ENCODE measurements at places on chromosomes 4 and X.

- no peak for DNase-seq
These were observed 292.2 kb downstream of the NLGN4X start for GRCh38 chrX:5936438-5936837.

DNA sequence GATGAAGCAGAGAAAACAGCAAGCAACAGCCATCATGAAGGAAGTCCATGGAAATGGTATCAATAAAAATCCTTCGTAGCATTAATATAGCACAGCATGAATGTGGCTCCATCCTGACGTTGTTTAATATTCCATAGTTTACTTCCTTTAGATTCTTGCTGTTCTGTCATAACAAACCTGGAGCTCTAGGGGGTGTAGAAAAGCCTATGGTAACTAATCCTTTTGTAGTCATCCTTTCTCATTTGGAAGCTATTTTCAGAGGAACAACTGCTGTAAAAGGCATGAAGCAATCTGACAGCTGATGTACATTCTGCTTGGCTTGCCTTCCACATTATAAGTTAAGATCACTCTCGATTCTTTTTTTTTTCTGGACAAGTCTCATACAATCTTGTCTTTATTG is 914 bp downstream of the MYOZ2 start:
- DNase-seq = no peak

DNA sequence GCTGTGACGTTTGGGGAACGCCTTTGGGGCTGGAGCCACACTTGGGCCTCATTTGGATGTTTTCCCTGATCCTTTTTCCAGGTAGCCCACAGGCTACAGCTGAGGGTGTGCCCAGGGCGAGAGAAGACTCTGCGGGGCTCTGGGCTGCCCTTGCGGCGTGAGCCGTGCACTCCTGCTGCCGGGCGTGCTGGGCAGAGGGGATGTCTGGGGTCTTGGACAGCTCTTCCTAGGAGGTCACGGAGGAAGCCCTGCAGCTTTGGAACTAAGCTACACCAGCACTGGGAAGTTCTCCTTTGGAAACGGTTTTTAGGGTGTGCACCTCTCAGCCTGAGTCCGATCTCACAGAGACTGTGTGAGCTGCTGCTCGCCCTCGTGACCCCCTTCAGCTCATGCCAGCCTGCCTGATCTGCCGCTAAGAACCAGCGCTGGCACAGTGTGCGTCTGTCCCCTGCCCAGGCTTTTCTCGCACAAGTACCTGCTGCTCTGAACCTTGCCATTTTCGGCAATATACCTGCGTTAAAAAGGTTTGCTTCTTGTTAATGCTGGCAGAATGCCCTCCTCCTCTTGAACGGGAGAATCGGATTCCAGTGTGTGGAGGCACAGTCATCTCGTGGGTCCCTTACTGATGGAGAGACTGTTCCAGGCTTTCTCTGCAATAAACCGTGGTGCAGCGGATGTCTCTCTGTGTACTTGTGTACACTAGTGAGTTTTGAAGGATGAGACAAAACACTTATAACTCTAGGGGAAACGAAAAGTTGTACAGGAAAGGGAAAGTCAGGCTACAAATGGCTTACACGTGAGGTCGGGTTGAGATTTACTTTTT is 14.3 kb downstream of the MSANTD1 start:
- DNase-seq = no peak

DNA sequence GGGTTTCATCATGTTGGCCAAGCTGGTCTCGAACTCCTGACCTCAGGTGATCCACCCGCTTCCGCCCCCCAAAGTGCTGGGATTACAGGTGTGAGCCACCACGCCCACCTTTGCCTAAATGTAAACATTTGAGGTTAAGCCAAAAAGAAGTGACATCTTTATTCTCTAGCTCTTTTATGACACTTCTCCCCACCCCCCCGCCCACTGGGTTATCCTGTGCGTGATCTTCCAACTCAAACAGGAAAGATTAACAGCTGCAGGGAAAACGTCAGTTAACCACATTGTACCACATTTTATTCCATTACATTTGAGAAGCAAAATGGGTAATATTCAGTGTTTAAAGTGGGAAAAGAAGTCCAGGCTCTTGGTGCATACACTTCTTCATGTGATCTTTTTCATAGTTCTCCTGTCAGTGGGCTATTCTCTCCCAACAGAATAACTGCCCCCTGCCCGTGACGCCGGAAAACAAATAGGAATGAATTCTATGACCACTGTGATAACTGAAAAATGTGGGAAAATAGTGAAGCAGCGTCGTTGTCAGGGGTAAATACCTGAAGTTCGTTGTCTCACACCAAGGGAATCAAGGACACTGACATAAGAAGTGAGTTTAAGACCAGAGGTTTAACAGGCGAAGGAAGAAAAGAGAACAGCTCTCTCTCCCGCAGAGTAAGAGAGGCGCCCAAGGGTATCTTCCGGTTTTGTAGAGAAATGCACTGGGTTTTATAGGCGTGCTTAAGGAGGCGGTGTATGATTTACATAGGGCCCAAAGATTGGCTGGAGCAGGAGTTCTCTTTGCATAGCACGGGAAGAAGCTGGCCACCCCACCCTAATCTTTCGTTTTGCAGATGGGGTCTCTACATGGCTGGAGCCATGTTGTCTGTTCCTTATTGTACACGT is 9.7 kb upstream of the SRD5A3 start:
- no peak for DNase-seq

DNA sequence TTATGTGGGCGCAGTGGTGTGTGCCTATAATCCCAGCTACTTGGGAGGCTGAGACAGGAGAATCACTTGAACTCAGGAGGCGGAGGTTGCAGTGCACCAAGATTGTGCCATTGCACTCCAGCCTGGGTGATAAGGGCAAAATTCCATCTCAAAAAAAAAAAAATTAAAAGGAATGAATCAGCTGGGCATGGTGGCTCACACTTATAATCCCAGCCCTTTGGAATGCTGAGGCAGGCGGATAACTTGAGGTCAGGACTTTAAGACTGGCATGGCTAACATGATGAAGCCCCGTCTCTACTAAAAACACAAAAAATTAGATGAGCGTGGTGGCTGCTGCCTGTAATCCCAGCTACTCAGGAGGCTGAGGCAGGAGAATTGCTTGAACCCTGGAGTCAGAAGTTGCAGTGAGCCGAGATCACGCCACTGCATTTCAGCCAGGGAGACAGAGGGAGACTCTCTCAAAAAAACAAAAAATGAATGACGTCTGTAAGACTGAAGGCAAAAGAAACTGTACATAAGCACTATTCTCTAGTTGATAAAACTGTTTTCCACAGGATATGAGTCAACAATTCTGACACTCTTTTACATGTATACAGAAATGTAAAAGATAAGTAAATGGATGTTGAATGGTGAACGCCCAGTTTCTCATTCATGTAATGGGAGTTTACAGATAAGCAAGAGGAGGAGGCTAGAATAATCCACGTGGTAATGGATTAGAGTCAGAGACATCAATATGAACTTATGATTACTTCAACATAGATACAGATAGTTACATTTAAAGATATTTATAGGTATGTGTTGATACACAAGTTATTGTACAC is 22.2 kb downstream of the CENPC start:
- DNase-seq = no peak

DNA sequence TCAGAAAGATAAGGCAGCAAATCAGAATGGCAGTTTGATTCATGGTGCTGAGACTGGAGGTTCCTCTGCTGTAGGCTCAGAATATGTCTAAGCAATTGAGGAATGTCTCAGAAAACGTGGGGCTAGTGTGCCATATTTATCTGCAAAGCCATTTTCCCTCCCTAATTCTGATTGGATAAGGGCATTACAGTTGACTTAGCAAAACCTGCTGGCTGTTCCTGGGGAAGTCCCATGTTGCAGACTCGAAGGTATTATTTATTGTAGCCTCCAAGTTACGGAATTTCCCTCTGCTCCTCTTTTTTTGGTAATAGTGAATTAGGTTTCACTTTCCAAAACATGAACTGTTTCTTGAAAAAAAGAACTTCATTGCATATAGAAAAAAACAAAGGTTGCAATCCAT is at the start of gene CXCL10:
Gene CXCL10, minus strand, starts transcription at position 109 of the 400 bp plus-strand sequence. Its CDS starts 66 bp downstream, at position 43.
- DNase-seq = no peak

- DNase-seq = no peak
These were observed 8.7 kb upstream of the TADA2B start for GRCh38 chr4:7034262-7035081.

DNA sequence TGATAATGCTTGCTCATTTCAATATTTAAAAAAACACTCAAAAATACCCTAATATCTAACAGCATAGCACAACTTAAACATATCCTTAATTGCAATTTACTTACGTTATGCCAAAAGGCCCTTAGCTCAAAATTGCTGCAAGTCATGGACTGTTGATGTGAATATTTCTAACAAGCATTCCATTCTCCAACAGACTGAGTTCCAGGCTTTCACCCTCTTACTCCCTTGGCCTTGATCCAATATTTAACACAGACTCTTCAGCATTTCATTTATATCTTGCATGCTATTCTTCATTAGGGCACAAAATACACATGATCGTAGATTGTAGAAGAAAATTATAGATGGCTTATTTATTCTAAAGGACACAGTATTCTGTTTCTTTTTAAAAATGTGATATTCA is 96.5 kb downstream of the RNF150 start:
- DNase-seq = no peak

- DNase-seq = no peak
These were observed 51.5 kb upstream of the ARHGAP24 start for GRCh38 chr4:85423431-85423830.

DNA sequence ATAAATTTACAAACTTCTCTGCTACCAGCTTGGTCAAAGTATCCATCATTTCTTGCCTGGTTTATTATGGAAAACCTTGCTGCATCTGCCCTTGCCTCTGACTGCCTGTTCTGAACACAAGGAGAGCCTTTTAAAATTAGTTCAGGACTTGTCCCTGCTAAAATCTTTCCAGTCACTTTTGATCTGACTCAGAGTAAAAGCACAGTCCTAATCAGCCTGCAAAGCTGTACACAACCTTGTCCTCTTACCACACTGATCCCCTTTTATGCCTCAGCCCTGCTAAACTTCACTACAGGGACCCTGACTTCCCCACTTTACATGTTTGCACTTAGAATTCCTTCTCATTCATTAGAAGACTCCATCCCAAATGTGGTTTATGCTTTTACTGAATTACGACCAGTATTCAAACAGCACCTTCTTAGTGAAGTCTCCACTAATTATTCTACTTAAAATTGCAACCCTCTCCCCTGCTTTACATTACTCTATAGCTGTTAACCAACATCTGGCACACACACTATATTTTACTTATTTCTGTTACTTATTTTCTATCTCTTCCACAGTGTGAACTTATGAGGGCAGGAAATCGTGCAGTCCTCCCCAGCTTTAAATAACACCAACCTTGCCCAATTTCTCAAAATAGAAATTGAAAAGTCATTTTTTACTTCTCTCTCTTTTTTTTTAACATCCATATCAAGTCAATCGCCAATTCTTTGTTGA is 6.3 kb downstream of the GABRA4 start:
- DNase-seq = no peak

- DNase-seq = no peak
These were observed 16.1 kb downstream of the RNF4 start for GRCh38 chr4:2484993-2485392.

DNA sequence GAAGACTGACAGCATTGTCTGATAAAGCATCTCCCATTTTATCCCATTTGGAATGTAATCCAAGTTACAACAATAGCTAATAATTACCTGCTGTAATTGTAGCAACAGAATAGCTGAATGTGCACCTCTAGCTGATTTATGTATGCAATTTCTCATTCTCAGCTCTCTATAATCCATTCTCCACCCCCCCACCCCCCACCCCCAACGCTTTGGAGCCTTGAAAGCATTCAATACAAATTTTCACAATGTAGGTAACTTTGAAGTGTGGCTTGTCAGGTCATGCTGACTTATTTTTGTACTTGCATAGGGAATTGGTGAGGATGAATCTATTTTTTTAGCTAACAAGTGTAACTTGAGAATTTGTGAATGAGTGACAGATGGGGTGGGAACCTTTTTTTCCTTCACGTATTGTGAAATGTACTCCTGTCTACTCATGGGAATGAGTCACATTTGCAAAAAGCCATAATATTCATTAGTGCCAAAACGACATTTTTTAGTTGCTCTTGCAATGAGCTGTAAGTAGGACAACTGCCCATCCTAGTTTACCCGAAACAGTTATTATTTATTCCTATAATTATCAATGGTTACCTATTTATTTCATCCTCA is 159.3 kb downstream of the PALLD start:
- DNase-seq = no peak

DNA sequence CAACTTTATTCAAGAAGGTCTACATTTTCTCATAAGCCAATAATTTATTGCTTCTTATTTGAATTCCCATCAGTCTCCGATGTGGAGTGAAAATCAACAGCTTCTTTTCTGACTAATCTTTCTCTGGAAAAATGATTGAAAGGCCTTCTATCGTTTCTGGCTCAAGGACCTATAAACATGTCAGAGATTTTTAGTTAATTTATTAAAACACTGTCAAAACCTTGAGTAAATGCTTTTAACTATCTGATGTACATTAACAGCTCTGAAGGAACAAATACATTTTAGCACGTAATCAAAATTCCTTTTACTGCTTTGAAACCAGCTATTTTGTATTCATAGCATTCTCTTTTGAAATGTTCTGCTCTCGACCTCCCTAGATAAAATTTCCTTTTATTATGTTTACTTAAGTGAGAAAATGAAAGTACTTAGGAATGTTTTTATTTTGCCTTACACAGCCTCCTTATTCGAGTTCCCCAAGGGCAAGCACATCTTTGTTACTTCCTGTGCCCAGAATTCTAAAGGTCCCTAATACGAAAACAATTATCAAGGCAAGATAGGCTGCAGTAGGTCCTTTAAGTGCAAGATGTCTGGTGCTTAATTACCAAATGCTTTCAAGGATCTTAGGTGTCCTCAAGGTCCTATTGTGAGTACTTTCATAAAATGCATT is 3.1 kb upstream of the ZFX start:
- DNase-seq = no peak

DNA sequence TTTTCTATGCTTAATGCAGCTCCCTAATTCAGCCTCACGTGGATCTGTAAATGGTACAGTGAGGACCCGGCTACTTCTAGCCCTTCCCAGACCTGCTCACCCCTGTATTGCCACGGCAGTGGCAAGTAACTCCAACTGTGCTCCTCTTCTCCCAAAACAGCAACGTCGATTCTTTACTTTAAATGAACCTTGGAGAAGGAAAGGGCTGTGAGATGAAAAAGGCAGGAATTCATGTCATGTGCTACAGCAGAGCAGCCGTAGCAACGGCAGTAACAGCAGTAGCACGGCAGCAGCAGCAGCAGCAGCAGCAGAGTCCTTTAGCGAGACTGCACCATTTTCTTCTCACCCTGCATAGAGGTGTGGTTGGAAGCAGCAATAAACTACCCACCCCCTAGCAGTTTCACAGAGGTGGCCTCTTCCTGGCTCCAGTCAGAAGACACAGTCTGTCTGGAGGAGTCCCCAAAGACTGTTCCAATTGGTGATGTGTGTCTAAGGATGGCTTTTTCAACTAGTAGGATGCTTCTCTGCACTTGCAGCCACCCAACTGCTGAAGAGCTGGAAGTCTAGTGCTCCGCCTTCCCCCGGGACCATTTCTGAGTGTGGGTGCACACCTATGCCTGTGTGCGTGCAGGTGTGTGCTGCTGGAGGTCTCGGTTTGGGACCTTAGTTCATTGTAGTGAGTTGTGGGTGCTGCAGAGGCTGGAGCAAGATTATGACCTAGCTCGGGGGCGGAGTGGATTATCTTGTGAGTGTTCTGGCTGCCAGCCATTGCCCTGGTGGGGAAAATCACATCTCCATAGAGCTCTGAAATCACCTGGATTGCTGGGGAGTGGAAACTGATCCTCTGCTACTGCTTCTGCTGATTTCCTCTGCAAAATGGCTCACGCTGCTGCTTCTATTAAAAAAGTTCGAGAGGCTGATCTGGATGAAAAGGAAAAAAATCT is 67.2 kb downstream of the ANK2 start:
- DNase-seq = no peak
